ENCODE measurements at places on chromosomes 3 and 15. TPM values are rescaled to one million over a fixed set of nuclear protein-coding genes. Genes with fewer than 3 reads are reported as not detected.

- H3K4me3 ChIP-seq: no peak overlapping the region
- H3K4me1 ChIP-seq: no peaks in the 10 kb centered on the region
- H3K36me3 ChIP-seq: no peaks in the 10 kb centered on the region
- no peaks in the 10 kb centered on the region for H3K27me3 ChIP-seq
- no peak for DNase-seq
Observed at GRCh38 chr3:14706096-14706495, 31.2 kb downstream of the C3orf20 start.

DNA sequence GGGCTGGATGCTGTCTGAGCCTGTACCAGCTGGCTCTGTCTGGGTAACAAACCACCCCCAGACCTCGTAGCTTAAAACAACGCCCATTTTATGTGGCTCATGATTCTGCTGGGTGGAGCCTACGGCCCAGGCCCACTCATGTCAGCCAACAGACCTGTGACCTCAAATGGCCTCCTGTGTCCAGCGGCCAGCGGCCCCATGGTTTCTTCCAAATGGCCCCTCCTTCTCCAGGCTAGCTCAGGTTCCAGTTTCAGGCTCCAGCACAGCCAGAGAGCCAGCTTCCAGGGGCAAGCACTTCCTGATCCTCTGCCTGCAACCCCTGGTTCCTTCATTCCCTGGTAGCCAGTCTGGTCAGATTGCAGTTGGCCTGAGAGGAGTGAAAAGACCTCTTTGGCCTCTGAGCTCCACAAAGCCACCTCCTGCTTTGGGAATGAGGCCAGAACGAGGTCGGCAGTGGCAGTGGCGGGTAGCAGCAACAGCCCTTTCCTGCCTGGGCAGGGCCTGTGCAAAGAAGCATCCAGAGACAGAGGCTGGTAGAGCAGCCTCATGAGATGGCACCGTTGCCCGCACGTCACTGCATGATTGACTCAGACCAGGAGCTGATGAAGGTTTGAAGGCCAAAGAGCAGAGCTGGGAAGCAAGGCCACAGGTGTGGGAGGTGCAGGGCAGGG lies 21.0 kb upstream of the PLXNA1 start:
- H3K27ac ChIP-seq: no peak overlapping the region
- no peak overlapping the region for H3K4me3 ChIP-seq
- H3K4me1 ChIP-seq: peaks cover 10% of the 10 kb centered on the region
- no peaks in the 10 kb centered on the region for H3K36me3 ChIP-seq
- no peak for DNase-seq
- no peaks in the 10 kb centered on the region for H3K27me3 ChIP-seq

DNA sequence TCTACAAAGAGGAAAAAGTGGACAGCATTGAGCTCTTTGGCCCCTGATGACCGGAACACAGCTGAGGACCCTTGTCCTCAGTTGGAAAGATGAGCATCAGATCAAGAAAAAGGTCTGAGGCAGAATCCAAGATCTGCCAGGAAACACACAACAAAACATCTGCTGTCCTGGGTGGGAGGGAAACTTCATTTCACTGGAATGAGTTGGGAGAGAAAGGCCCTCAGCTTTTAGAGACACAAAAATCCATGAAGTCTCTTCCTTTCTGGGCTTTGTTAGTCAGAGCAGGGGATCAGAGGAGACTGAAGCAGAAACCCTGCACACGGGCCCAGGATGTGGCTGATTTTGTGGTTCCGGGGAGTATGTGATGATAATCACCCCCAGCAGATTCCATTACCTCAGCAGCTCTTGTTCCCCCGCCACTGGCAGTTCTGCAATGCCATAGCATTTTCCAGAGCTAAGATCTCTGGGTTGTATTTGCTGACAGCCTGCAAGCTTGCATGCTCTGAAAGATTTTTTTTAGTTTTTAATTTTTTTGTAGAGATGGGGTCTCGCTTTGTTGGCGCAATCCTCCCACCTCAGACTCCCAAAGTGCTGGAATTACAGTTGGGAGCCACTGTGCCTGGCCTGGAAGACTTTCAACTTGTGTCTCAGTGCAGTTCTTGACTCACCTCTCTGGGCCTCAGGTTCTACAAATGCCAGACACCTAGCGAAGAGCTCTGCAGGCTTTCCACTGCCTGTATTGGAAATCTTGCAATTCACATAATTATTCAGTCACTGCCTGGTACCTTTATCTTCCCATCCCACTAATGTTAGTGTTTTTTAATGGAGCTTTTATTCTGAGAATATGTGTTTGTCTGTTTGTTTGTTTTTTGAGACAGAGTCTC lies 5.8 kb upstream of the TATDN2 start:
- H3K4me3 ChIP-seq: no peak overlapping the region
- no peaks in the 10 kb centered on the region for H3K27me3 ChIP-seq
- peak; percentile 80 for DNase-seq
- peaks cover 9% of the 10 kb centered on the region for H3K4me1 ChIP-seq
- no peaks in the 10 kb centered on the region for H3K36me3 ChIP-seq

GRCh38 chr3:108669208-108669607 lies 79.7 kb downstream of the DZIP3 start:
- DNase-seq: no peak
- no peaks in the 10 kb centered on the region for H3K36me3 ChIP-seq
- no peaks in the 10 kb centered on the region for H3K4me1 ChIP-seq
- H3K27ac ChIP-seq: no peak overlapping the region
- H3K27me3 ChIP-seq: no peaks in the 10 kb centered on the region

DNA sequence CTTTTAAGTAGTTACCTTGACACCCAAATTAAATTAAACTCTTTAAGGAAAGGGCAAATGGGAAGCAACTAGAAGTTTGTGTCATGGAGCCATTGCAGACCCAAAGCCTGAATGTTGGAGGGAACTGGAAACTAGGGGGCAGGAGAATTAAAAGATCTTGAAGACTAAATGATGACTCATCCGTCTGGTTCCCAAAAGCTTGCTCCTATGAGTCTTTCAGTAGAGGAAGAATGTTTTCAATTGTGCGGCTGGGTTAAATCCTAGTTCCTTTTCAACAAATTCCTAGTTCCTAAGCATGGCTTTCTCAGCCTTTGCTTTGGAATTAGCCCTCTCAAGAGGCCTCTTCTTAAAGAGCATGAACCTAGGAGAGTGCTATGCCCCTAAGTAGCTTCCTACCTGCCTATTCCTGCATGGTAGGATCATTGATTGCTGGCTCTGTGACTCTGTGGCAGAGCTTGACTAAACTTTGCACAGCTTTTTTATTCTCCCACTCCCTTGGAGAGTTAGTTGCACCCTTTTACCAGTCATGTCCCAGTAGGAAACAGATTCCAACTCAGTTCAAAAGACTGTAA lies 17.7 kb downstream of the CLEC3B start:
- peaks cover 8% of the 10 kb centered on the region for H3K4me1 ChIP-seq
- H3K27me3 ChIP-seq: no peaks in the 10 kb centered on the region
- no peak overlapping the region for H3K4me3 ChIP-seq
- H3K27ac ChIP-seq: peak overlapping the region; percentile 52
- peak; percentile 88 for DNase-seq

DNA sequence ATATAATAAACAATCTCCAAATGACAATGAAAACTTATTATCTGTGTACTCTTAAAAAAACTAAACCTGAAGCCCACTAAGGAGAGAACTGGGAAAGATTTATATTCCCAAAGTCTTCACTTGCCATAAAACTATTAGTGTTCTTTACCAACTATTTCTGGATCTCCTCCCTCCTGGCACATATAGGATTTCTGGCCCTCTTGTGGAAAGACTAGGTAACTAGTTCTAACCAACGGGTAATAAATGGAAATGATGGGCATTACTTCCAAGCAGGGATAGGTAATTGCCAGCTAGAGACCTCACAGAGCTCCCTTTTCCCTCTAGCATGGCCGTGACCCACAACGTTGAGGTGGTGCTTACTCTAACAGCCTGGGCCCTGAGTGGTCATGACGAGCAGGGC lies 110.1 kb downstream of the DNAH12 start:
- no peaks in the 10 kb centered on the region for H3K27me3 ChIP-seq
- peak; percentile 15 for DNase-seq
- no peak overlapping the region for H3K27ac ChIP-seq

GRCh38 chr15:56598991-56599390 lies 134.1 kb upstream of the MNS1 start:
- peak; percentile 49 for DNase-seq

DNA sequence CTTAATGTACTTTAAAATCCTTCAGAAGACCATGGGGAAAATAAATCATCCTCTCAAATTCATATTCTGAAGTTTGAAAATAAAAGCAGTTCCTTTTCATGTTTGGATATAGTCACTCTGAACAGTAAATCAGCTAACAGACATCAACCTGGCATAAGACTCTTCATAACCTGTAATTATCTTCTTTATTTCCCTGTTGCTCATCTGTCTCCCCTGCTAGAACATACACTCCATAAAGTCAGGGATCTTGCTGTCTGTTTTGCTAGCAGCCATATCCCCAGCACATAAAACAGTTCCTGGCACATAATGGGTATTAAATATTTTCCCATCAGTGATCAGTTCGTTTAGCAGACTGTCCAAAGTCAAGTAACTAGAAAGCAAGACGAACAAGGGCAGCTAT lies 11.2 kb downstream of the VGLL4 start:
- H3K27ac ChIP-seq: no peak overlapping the region
- DNase-seq: no peak
- H3K27me3 ChIP-seq: no peaks in the 10 kb centered on the region
- H3K4me3 ChIP-seq: no peak overlapping the region

DNA sequence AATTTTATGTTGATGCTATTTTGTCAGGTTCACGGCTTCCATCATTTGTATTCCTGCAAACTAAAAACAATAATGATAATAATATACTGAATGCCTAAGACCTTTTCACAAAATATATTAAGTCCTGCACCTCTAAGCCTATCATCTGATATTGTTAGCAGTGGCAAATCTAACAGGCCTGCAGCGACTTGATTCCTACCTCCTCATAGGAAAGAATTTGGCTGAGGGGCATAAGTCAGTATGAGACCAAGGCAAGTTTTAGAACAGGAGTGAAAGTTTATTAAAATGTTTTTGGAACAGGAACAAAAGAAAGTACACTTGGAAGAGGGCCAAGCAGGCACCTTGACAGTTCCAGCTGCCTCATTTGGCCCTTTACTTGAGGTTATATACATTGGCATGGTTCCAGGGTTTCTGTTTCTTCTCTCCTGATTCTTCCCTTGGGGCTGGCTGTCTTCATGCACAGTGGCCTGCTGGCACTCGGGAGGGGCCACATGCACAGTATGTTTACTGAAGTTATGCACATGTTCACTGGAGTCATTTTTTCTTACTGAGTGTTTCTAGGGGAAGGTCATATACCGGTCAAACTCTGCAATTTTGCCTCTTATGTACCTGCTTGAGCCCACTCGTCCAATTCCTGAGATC lies 418.1 kb downstream of the EPHA6 start:
- no peak overlapping the region for H3K4me3 ChIP-seq
- no peak for DNase-seq
- H3K4me1 ChIP-seq: no peaks in the 10 kb centered on the region
- H3K27me3 ChIP-seq: no peaks in the 10 kb centered on the region
- no peaks in the 10 kb centered on the region for H3K36me3 ChIP-seq
- H3K27ac ChIP-seq: no peak overlapping the region

- H3K36me3 ChIP-seq: no peaks in the 10 kb centered on the region
- H3K4me3 ChIP-seq: no peak overlapping the region
- DNase-seq: no peak
- peaks cover 3% of the 10 kb centered on the region for H3K4me1 ChIP-seq
Observed at GRCh38 chr15:59558851-59559250, 52.7 kb upstream of the GCNT3 start.

- H3K36me3 ChIP-seq: no peaks in the 10 kb centered on the region
- no peak overlapping the region for H3K4me3 ChIP-seq
- no peak for DNase-seq
Observed at GRCh38 chr3:136237961-136238649, 12.0 kb upstream of the PCCB start.

- no peak for DNase-seq
- H3K4me1 ChIP-seq: peaks cover 12% of the 10 kb centered on the region
- no peak overlapping the region for H3K27ac ChIP-seq
- peaks cover 9% of the 10 kb centered on the region for H3K36me3 ChIP-seq
- H3K4me3 ChIP-seq: no peak overlapping the region
- no peaks in the 10 kb centered on the region for H3K27me3 ChIP-seq
Observed at GRCh38 chr3:172186607-172187006, 147.2 kb downstream of the FNDC3B start.

DNA sequence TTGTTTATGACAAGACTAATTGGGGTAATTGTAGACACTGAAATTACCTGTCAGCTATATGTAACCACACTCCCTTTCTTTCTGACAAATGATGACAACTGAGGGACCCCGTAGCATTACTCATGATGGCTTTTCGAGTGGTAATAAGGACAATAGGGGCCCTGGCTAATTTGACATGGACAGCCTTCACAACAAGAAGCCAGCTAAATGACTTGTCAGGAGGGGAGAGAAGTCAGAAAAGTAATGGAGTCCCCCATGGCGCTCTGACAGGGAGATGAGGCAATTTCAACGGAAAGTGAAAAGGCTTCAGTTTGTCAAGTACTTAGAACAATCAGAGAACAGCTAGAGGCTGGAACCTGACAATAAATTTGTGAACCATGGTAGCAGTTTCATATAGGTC lies 177.3 kb downstream of the CDIN1 start:
- no peaks in the 10 kb centered on the region for H3K36me3 ChIP-seq
- no peak overlapping the region for H3K4me3 ChIP-seq
- H3K27ac ChIP-seq: no peak overlapping the region
- peaks cover 4% of the 10 kb centered on the region for H3K4me1 ChIP-seq
- H3K27me3 ChIP-seq: no peaks in the 10 kb centered on the region

DNA sequence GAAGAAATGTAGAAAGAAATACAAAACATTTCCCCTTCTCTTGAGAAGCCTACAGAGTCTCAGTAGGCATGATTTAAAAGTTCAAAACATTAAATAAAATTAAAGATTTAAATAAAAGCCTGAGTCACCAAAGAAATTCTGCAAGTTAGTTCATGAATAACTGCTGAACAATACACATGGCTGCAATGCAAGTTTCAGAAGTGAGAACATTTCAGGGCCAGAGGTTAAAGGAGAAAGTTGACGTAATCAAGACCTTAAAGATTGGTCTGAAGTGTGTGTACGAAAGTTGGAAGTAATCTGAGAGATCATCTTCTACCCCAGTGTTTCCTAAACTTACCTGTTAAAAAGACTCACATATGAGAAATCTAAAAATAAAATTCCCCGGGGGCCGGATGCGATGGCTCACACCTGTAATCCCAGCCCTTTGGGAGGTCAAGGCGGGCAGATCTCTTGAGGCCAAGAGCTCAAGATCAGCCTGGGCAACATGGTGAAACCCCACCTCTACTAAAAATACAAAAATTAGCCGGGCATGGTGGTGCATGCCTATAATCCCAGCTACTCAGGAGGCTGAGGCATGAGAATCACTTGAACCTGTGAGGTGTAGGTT lies 108.7 kb upstream of the PHLDB2 start:
- no peaks in the 10 kb centered on the region for H3K36me3 ChIP-seq
- peaks cover 27% of the 10 kb centered on the region for H3K4me1 ChIP-seq
- no peaks in the 10 kb centered on the region for H3K27me3 ChIP-seq

ZDHHC19 gene
- total RNA-seq: not detected

SRGAP3 gene
- 5.4 TPM for total RNA-seq

LYZL4 gene
- total RNA-seq: not detected

GPR149 gene
- total RNA-seq: not detected

BTBD1 gene
- 61.1 TPM for total RNA-seq

RTP1 gene
- total RNA-seq: not detected

TRH gene
- total RNA-seq: not detected

ADCY5 gene
- total RNA-seq: 1.2 TPM
